HT1080 (cell line): ENCODE measurements at places on chromosomes 2 and 18.
A peak's percentile ranks its signal among the peaks of the same experiment; 100 is the strongest.

DNA sequence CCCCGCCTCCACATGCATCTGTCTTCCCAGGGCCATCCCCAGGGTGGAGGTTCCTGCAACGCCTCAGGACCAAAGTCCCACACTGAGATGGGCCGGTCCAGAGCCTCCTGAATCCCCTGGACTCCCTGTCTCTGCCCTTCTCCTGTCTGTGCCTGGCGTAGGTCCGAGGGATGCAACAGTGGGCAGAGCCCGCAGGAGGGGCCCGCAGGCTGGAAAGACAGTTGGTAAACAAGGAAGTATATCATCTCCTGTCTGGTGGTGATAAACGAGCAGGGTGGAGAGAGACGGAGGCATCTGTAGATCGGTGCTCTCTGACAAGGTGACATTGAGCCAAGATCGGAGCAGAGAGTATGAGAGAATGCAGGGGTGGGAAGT lies 72.6 kb upstream of the RAB6C start:
- DNase-seq, result no peak

- no peak for DNase-seq
These were observed 55.5 kb downstream of the MTHFD2 start for GRCh38 chr2:74253971-74254310.

- DNase-seq, result no peak
These were observed 53.7 kb downstream of the ZBTB7C start for GRCh38 chr18:48355276-48356115.

DNA sequence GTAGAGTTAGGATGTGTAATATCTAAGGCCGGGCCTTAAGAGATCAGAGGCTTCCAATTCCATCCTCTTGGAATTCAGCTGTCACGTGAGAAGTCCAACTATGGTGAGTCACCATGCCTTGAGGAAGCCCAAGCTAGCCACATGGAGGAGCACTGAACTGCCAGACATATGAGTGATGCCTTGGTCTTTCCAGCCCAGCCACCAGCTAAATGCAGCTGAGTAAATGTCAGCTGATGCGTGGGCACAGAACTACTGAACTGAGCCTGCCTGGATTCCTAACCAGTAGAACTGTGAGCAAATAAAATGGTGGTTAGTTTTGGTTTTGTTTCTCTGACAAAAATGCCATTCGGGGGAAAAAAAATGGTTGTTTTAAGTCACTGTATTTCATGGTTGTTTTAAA lies 153.7 kb upstream of the SERTAD2 start:
- peak; percentile 98 for DNase-seq
